ENCODE measurements at places on chromosomes 2 and 18.

DNA sequence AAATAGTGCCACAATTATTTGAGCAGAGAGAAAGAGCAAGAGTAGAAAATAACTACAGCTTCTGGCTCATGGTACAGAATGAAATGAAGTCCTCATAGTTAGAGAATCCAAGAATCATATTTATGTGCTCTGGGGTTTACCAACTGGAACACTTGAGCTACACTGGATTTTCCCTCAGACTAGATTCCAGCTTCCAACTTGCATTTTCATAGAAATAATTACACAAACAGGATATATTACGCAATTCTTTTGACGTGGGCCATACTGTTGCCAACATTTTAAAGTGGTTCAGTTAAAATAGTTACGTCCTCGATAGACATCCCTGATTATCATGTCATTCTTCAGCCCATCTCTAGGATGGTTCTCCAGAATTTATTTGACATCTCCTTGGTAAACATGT lies 129.2 kb downstream of the ETAA1 start:
- no peak for DNase-seq

DNA sequence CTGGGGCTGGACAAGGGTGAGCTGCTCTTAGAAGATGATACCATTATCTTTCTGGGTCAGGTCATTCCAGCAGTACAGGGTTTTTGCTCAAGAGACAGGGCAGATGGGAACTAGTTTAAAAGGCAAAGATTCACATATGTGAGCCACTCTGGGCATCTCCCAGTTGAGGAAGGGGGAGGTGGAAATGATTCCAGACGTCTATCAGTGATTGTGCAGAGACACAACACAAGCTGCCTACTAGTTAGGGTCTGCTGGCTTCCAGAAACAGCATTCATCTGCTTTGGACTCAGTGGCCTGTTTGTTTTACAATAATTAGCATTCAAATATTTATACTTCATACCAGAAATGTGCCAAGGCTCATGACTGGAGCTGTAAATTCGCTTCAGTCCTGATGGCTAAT lies 32.3 kb downstream of the ST6GAL2 start:
- DNase-seq: no peak

DNA sequence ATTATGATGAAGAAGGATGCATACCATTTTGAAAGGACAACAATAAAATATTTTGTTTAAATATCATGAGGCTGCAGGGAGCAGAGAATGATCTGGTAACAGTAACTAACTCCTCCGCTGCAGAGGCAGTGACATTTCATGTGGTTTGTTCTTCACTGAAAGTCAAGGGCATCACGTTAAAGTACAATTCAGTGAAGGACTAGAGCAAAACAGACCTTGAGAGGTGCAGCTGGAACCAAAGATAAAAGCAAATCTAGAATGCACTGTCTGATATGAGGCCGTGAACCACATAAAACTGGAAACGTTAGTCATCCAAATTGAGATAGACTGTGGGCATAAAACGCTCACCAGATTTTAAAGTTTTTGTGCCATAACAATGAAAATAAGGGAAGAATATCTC lies 522.9 kb upstream of the TNP1 start:
- no peak for DNase-seq

GRCh38 chr2:216575465-216575864 lies 57.8 kb upstream of the IGFBP2 start:
- DNase-seq: no peak

DNA sequence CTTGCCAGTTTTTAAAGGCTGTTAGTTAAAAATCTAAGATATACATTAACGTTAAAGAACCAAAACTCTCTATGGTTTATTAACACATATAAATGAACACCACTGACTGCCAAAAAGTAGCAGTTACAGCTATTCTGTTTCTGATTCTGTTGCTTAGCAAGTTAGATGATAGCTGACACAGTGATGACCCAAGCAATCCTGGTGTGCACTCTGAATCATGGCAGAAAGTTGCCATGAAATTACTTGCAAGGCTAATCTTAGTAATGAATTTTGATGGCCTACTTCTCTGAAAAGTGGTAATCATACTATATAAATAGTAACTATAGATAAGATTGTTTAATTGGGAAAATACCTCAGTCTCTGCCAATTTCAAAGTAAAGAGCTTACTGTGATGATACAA lies 57.7 kb downstream of the ROCK2 start:
- DNase-seq: no peak
